HepG2 (cell line): ENCODE measurements at places on chromosomes 7 and 10. TPM values are rescaled to one million over a fixed set of nuclear protein-coding genes. Genes with fewer than 3 reads are reported as not detected.

DNA sequence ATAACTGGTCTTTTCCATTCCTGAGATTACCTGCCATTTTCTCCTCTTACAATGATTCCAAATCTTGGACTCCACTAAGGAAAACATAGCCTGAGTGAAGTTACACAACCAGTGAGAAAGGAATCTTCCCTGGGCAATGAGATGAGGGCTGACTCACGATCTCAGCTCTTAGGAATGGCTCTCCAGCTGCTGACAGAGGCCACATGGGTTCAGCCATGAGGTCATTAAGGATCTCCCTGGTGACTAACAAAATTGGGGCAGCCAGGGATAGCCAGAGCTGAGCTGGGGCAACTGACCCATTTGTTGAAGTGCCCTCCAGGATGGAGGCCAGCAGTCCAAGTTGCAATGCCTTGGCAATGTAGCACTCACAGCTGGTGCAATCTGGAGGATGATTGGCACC is 78.7 kb upstream of the MKLN1 start:
- no peak for DNase-seq

Gene CASTOR2
- 7.0 and 7.5 TPM in 2 replicates for polyA plus RNA-seq

- DNase-seq: no peak
Measured at GRCh38 chr10:44788147-44789129, 122.7 kb upstream of the TMEM72 start.

DNA sequence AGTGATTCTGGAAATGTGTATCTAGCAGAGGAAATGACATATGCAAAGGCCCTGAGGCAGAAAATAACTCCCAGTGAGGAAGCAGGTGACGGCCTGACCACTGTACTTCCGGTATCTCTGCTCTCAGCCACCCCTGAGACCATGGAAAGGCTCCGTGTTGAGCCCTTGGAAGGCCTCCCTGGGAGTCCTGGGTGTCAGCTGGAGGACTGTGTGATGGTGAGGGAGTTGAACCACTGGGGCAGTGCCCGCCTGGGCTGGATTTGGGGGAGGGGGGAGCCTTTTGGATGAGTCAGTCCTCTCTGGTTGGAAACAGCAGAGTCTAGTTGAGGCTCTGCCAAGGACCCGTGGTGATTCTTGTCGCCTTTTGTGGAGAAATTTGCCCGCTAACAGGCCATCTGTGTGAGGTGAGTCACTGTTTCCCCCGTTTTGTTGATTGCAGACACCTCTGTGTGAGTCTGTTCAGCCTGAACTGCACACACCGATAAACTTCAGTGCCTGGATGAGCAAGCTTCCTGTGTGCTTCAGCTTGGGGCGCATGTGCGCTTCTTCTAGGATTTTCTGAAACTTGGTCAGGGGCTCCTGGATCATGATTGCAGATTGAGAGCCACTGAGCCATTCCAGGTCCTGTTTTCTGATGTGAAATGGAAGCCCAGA is 98.6 kb downstream of the GRK5 start:
- DNase-seq: no peak

DNA sequence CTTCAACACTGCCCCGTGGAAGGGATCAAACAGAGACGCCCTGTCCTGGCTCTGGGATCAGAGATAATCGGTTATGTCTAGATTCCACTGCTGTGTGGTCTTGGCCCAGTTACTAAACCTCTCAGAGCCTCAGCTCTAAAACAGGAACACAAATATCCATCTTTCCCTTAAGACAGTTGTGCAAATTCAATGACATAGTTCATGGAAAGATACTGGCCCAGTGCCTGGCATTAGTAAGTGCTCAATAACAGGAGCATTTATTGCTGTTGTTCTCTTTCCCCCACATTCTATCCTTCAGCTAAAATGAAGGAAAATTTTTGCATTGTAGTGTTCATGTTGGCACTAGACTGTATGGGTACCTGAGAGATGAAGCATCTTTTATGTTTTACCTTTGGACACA is 58.6 kb downstream of the TACC2 start:
- no peak for DNase-seq
